ENCODE measurements at places on chromosomes 5 and 9. TPM values are rescaled to one million over a fixed set of nuclear protein-coding genes. Genes with fewer than 3 reads are reported as not detected.

- no peak for DNase-seq
Observed at GRCh38 chr9:36940881-36941280, 93.2 kb downstream of the PAX5 start.

GRCh38 chr5:134149571-134150303 lies 27.0 kb downstream of the SKP1 start:
- no peak for DNase-seq

GRCh38 chr9:82167296-82167695 lies 178.7 kb downstream of the SPATA31D1 start:
- DNase-seq, result no peak

- DNase-seq, result no peak
Observed at GRCh38 chr5:168477060-168477459, 9.2 kb upstream of the RARS1 start.

- DNase-seq, result no peak
Observed at GRCh38 chr9:17847908-17848307, 269.0 kb downstream of the SH3GL2 start.

DNA sequence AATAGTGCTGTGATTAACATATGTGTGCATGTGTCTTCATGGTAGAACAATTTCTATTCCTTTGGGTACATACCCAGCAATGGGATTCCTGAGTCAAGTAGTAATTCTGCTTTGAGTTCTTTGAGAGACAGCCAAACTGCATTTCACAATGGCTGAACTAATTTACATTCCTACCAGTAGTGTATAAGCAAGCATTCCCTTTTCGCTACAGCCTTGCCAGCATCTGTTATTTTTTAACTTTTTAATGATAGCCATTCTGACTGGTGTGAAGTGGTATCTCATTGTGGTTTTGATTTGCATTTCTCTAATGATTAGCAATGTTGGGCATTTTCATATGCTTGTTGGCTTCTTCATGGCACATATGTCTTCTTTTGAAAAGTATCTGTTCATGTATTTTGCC lies 308.5 kb downstream of the ARRDC3 start:
- DNase-seq, result peak; percentile 80

GRCh38 chr5:126947146-126948010 lies 83.0 kb downstream of the MARCHF3 start:
- DNase-seq, result no peak

- no peak for DNase-seq
Observed at GRCh38 chr5:36529142-36529541, 77.3 kb upstream of the SLC1A3 start.

DNA sequence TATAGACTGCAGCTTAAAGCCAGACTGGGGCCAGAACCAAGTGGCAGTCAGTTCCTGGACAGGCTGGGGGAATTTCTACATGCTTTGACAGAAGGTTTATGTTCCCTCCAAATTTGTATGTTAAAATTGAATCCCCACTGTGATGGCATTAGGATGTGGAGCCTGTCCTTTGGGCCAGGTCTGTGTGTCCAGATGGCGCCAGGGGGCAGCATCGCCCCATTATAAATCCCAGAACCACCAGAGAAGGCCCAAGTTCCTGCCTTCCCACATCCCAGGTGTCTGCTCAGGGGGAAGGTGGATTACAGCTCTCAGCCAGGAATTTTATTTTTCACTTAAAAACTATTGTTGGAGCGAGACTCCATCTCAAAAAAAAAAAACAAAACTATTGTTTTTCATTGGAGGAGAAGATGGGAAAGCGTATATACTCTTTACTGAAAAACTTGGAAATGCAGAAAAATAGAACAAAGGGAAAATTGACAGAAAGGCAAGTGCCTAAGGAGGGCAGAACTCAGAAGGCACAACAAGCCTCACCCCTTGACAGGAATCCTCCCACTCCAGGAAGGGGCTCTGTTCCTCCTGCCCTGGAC lies 5.0 kb downstream of the IL3 start:
- DNase-seq, result no peak

DNA sequence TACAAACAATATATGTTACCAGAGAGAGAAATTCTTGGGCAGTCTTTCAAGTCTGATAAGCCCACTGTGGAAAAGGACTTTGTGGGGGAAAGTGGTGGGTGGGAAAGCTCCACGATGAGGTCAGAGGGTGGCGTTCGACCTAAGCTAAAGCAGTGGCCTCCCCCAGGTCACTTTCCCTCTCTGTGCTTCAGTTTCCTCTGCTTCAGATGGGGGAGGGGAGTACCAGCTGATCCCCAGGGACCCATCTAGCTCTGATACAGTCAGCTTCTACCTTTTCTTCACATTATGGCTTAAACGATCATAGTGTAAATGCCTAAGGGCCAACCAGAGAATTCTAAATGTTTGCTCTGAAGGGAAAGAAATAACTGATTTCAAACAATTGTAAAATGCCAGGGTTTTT lies 36.6 kb upstream of the ARSB start:
- DNase-seq, result no peak

DNA sequence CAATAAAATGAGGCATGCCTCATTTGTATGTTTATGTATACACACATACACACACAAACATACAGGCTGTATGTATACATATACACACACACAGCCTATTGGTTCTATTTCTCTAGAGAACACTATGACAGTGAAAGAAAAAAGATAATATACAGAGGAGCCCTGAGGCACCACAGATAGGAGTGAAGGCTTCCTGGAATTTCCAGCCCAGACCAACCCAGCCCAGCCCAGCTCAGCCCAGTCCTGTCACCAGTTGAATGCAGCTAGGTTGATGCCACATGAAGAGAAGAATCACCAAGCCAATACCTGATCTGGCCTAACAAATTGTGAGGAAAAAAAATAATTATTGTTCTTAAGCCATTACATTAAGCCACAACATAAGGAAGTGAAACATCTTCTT lies 126.9 kb upstream of the PDE4D start:
- DNase-seq, result no peak

DNA sequence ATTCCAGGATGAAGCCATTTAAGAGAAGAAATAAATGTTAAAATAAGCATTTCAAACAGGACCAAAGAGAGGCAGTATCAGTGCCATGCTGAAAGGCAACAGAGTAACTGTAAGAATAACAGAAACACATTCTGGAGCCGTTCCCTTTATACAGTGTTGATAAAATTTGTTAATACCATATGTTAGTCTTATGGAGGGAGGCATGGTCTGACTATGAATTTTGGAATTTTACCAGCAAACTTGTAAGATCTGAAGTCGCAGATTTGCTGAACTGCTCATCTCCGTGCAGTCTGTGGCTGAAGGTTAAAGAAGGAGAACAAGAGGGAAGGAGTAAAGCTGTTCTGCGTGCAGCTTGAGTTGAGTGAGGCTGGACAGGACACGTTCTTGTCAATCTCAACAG lies 508.4 kb downstream of the NFIB start:
- DNase-seq, result no peak

- DNase-seq, result no peak
Observed at GRCh38 chr9:131823701-131824146, 83.8 kb upstream of the RAPGEF1 start.

DNA sequence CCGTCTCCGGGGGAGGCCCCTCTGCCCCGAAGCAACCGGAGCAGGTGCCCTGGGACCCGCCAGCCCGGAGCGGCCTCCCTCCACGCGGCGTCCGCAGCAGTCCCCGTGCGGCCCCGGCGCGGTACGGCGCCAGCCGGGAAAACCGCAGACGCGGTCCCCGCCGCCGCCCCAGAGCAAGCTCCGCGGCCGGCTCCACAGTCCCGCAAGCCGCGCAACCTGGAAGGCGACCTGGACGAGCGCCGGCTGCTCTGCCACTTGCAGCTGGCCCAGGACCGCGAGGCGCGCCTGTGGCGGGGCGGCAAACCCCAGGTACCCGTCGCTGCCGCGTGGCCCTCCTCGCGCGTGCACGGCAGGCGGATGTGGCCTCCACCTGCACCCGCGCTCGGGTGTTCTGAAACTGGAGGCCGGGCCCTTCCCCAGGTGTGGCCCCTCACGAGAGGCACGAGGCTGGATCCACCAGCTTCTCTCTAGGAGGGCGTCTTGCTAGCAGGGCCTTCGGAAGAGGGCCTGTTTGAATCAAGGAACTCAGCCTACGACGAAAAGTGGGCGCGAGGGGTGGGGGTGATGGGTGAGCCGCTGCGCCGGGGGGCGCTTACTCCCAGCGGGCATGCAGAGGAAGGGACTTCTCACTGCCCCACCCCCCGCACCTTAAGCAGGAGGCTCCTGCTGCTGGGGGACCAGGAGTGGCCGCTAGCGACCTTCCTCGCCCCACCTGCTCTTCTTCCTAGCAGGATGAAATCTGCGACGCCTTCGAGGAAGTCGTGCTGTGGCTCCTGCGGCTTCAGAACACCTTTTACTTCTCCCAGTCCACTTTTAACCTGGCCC lies 602 bp downstream of the CCNI2 start:
- no peak for DNase-seq

DNA sequence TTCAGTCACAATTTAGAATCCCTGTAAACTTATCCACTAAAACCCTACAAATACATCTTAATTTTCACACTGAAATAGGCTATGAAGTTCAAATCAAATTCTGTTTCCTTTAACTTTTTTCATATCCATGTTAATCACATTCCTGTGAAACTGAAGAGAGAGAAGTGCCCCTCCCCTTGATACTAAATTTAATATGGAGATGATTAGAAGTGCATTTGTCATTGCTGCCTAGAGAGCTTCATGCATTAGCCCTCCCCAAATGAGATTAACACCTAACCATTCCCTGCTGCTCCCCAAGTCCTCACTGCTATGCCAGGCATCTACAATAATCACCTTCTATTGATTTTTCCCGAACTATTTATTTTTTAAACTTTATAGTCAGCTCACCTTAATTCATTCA lies 85.1 kb upstream of the SPOCK1 start:
- no peak for DNase-seq

- DNase-seq, result no peak
Observed at GRCh38 chr5:10577371-10578292, 13.8 kb downstream of the ANKRD33B start.

GRCh38 chr9:98047002-98047401 lies 9.5 kb upstream of the NANS start:
- no peak for DNase-seq

The GCNT4 gene
- 10.1 TPM for polyA plus RNA-seq

The FAM193B gene
- polyA plus RNA-seq, result 23.1 TPM

The SARDH gene
- polyA plus RNA-seq, result 0.12 TPM

The SNCB gene
- polyA plus RNA-seq, result not detected

The ALAD gene
- polyA plus RNA-seq, result 9.5 TPM

The RASGRF2 gene
- polyA plus RNA-seq, result 0.85 TPM

The ASTN2 gene
- 10.7 TPM for polyA plus RNA-seq

The BAAT gene
- not detected for polyA plus RNA-seq

The RPS23 gene
- polyA plus RNA-seq, result 2,222 TPM

The ISOC1 gene
- polyA plus RNA-seq, result 5.8 TPM

The LRRC19 gene
- polyA plus RNA-seq, result not detected

The ARL14EPL gene
- polyA plus RNA-seq, result not detected

The PLGRKT gene
- 14.2 TPM for polyA plus RNA-seq

The PAX5 gene
- polyA plus RNA-seq, result not detected

Data from BJ (cell line).